Endothelial cell (in vitro differentiated cells): ENCODE measurements at places on chromosomes 12 and 14.
A peak's percentile ranks its signal among the peaks of the same experiment; 100 is the strongest.

DNA sequence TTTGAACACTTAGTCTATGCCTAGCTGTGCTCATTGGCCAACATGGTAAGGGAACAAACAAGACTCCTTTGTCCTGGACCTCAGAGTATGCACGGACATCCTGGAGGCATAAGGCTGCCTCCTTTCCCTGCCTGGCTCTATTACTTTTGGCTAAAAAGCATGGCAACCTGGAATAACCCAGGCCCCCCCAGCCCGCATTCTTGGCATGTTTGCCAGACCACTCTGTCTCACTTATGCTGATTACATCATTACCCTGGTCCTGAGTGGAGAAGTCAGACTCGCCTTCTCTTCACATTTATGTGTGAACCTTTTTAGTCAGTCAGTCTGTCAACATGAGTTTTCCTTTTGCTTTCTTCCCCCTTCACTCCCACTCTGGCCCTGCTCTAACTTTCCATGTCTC is 58.0 kb upstream of the ELK3 start:
- peaks cover 3% of the 10 kb centered on the region for H3K36me3 ChIP-seq
- no peak overlapping the region for H3K4me3 ChIP-seq
- peaks cover 12% of the 10 kb centered on the region for H3K27me3 ChIP-seq
- peak overlapping the region; percentile 62 for H3K27ac ChIP-seq
- DNase-seq, result no peak

DNA sequence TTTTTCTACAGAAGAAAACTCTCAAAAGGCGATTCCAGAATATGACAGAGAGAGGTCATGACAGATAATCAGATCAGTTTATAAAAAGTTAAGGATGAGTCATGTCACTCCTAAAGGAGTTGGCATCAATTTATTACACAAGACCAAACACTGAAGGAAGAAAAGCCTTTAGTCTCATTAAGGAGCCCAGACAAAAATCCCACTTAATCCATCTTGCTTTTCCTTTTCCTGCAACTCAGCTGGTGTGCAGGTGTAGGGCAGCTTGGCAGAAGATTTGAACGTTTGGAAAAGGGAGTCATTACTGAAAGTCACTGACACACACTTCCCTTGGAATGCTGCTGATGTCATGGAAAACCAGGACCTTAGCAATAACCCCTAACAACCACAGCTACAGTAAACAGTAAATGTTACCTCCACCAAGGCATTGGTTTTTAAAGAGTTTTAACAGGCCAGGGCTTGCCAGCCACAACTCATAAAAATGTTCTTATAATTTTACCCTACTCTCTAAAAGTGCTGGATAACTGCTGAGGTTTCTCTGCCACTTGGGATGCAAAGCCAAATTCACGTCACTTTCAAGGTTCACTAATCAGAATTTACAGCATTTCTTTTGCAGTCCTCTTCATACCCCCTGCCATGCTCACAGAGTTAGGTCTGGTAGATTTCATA is 320.6 kb downstream of the RAD51B start:
- no peaks in the 10 kb centered on the region for H3K27me3 ChIP-seq
- H3K4me1 ChIP-seq, result peaks cover 17% of the 10 kb centered on the region
- H3K4me3 ChIP-seq, result no peak overlapping the region
- H3K27ac ChIP-seq, result peak overlapping the region; percentile 68

- peaks cover 2% of the 10 kb centered on the region for H3K27me3 ChIP-seq
- no peaks in the 10 kb centered on the region for H3K36me3 ChIP-seq
- H3K4me1 ChIP-seq, result no peaks in the 10 kb centered on the region
- no peak overlapping the region for H3K4me3 ChIP-seq
Observed at GRCh38 chr14:86712176-86712575, 1182.2 kb downstream of the FLRT2 start.

GRCh38 chr14:22178333-22178839 is 410.6 kb downstream of the DAD1 start:
- H3K27ac ChIP-seq, result peak overlapping the region; percentile 49
- H3K4me3 ChIP-seq, result no peak overlapping the region
- no peak for DNase-seq
- no peaks in the 10 kb centered on the region for H3K27me3 ChIP-seq
- peaks cover 30% of the 10 kb centered on the region for H3K4me1 ChIP-seq
- H3K36me3 ChIP-seq, result no peaks in the 10 kb centered on the region

- no peak overlapping the region for H3K27ac ChIP-seq
- H3K27me3 ChIP-seq, result peaks cover 13% of the 10 kb centered on the region
- no peak for DNase-seq
- peaks cover 6% of the 10 kb centered on the region for H3K4me1 ChIP-seq
- H3K4me3 ChIP-seq, result no peak overlapping the region
- no peaks in the 10 kb centered on the region for H3K36me3 ChIP-seq
Observed at GRCh38 chr12:124276337-124276736, 18.6 kb upstream of the RFLNA start.

DNA sequence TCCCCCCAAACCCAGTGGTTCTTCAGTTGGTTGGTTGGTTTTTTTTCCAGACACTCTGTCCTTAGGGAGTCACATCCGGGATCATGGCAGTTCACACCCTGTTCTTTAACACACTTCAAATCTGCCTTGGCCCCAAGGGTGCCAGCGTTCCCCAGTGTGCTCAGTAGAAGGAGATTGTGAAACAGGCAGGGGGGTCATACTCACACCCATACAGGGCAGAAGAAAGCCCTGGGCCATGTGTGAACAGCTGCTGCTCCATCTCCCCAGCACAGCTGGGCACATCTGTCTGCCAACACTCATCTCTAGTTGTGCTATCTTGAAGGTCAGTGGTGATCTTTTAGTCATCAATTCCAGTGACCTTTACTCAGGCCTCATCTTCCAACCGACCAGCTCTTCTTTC is 64.4 kb upstream of the FUT8 start:
- no peak overlapping the region for H3K4me3 ChIP-seq
- H3K27ac ChIP-seq, result no peak overlapping the region
- no peaks in the 10 kb centered on the region for H3K27me3 ChIP-seq
- no peaks in the 10 kb centered on the region for H3K36me3 ChIP-seq

GRCh38 chr14:74271365-74271764 is 31.4 kb downstream of the ABCD4 start:
- DNase-seq, result no peak
- no peak overlapping the region for H3K4me3 ChIP-seq
- no peaks in the 10 kb centered on the region for H3K36me3 ChIP-seq
- peaks cover 3% of the 10 kb centered on the region for H3K4me1 ChIP-seq

DNA sequence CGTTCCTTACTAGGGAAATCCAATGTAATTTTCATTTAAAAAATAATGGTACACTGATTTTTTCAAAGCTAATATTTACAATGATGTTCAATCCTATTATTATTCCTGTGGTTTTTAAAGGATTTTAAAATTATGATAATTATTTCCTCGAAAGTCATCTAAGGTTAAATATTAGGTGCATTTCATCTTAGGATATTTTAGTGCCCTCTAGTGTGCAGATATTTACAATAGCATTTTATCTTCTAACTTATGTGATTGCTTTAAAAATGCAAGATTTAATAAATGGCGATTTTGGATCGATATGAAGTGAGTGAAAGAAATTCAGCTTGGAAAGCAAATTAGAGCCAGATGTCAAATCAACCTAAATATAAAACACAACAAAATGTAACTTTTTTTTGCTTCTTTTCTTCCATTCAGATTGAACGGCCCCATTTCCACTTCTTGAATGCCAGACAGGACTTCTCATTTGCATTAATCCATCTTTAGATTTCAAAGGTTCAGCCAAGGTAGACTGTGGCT is 293.5 kb downstream of the SLC6A15 start:
- no peak overlapping the region for H3K27ac ChIP-seq
- DNase-seq, result no peak
- H3K4me3 ChIP-seq, result no peak overlapping the region
- no peaks in the 10 kb centered on the region for H3K4me1 ChIP-seq
- H3K36me3 ChIP-seq, result no peaks in the 10 kb centered on the region

DNA sequence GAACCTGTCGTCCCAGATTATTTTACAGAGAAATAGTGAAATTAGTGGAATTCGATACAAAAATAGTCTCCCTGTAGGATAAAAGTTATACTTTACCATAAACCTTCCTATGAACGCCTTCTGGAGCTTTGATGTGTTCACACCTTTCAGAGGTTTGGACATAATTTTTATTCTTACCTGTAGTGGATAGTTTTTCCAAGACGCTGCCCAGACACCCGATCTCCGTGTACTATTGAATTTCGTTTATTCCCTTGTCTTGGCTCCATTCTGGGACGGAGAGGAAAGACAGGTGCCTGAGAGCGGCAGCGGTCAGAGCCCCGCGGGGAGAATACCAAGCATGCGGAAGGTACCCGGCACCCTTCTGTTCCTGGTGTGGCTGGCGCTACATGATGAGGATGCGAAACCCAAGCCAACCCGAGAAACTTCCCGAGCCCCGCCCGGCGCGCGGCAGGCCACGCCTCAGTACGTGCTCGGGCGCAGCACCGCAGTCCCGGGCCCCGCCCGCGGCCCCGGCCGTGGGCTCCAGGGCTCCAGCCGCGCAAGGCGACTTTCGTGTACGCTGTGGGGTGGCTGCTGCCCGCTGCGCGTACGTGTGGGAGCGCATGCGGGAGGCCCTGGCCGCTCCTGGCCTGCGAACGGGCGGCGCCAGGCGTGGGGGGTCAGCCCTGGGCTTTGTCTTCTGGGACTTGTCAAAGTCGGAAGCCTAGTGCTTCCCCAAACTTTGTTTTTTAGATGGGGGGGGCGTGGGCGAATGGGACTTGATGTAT is 11.3 kb upstream of the SNAPC1 start:
- H3K27me3 ChIP-seq, result peaks cover 3% of the 10 kb centered on the region
- peaks cover 2% of the 10 kb centered on the region for H3K4me1 ChIP-seq
- H3K27ac ChIP-seq, result no peak overlapping the region
- peak overlapping the region; percentile 71 for H3K4me3 ChIP-seq

- peaks cover 9% of the 10 kb centered on the region for H3K36me3 ChIP-seq
- no peak overlapping the region for H3K4me3 ChIP-seq
- no peak overlapping the region for H3K27ac ChIP-seq
- no peak for DNase-seq
Observed at GRCh38 chr12:1851151-1851701, 30.9 kb downstream of the LRTM2 start.

DNA sequence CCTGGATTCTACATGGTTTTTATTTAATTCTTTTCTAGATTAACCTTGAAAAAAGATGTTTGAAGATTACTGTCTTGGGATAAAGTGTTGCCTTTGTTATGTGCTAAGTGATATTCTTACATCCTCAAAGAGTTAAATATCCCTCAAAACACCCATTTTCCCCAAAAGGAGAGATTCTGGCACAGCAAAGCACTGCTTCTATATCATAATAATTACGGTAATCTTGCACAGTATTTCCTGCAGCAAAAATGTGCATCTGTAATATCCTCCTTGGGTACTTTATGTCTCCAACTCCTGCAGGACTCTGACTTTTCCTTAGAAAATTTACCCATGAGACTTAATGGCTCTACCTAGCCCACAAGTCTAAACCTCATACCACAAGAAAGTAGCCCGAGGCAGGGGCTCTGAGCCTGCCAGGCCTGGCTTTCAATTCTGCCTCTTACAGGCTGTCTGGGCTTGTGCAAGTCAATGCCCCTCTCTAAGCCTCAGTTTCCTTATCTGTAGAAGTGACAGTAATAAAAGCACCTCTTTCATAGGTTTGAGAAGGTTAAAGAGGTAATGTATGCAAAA is 45.8 kb downstream of the SVOP start:
- DNase-seq, result no peak
- no peak overlapping the region for H3K4me3 ChIP-seq
- no peaks in the 10 kb centered on the region for H3K4me1 ChIP-seq
- H3K36me3 ChIP-seq, result peaks cover 3% of the 10 kb centered on the region

DNA sequence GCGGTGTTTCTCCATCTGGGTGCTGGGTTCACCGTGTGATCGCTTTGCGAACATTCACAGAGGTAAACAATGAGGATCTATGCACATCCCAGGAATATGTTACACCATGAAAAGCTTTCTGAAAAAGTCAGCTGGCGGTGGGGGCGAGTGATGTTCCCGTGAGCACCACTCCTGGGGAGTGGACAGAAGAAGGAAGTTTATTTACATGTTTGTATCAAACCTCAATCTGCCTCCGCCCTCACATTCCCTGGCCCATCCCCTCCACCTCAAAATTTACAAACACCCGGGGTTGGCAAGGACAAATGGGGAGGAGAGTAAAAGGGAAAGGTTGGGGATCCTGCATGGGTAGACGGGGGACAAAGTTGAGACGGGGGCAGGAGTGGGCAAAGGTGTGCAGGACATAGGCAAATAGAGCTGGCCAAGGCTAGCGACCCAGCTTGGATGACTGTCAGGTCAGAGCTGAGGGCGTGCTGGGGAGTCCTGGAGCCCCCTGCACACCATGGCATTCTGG is 6.9 kb downstream of the TNFRSF1A start:
- DNase-seq, result no peak
- peaks cover 37% of the 10 kb centered on the region for H3K36me3 ChIP-seq
- peaks cover 34% of the 10 kb centered on the region for H3K4me1 ChIP-seq
- H3K4me3 ChIP-seq, result peak overlapping the region; percentile 51

- peaks cover 8% of the 10 kb centered on the region for H3K4me1 ChIP-seq
- no peak overlapping the region for H3K27ac ChIP-seq
- H3K4me3 ChIP-seq, result no peak overlapping the region
Observed at GRCh38 chr12:57262126-57262822, 11.3 kb upstream of the STAC3 start.

GRCh38 chr14:105478398-105479251 is 4.0 kb downstream of the CRIP2 start:
- H3K4me3 ChIP-seq, result no peak overlapping the region
- H3K27ac ChIP-seq, result no peak overlapping the region
- peaks cover 3% of the 10 kb centered on the region for H3K36me3 ChIP-seq
- H3K4me1 ChIP-seq, result peaks cover 17% of the 10 kb centered on the region

- H3K36me3 ChIP-seq, result peaks cover 6% of the 10 kb centered on the region
- DNase-seq, result no peak
- H3K27me3 ChIP-seq, result peaks cover 5% of the 10 kb centered on the region
- H3K27ac ChIP-seq, result no peak within 1 kb of the TSS
Observed at GRCh38 chr12:10849425-10849878, at the start of gene PRR4. Gene PRR4 (minus strand): TSS chr12:10849475. CDS start chr12:10849437, 38 bp downstream.

DNA sequence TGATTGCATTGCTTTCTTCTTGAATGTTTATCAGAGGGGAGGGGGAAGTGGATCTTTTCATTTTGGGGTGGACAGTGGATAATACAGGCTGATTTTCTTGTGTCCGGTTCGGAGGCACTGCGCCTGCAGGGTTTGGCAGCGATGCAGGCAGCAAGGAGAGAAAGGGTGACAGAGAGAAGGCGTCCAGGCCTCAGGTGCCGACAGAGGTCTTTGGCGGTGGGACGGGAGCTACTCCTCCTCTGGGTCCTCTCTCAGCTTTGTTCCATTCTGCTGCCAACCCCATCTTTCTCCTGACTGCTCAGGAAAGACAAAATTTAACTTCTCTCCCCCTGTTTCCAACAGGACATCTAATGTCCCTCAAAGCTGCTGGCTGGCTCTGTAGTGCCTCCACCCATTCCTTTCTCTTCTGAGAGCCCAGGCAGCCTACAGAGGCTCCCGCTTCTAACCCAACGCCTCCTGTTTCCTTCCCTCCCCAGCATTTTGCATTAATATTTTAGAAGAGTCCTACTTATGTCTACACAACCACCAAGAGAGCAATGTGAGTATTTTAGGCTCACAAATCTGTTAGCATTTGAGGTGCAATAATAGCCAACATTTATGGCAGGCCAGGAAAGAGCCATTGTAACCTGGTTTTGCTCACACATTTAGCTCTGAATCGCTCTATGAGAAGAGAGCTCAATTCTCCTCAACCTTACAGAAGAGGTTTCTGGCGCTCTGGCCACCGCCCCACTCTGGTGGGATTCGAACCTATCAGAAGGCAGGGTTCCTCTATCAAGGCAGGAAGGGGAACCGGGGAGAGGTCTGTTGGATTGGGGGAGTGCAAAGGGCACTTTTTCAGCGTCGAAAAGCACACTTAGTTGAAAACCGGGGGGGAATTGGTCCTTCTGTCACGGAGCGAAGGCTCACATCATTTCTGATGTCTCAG is 7.1 kb upstream of the TBX5 start:
- no peaks in the 10 kb centered on the region for H3K36me3 ChIP-seq
- peaks cover 38% of the 10 kb centered on the region for H3K4me1 ChIP-seq

GRCh38 chr14:76306131-76306530 is 69.8 kb upstream of the ESRRB start:
- no peak overlapping the region for H3K4me3 ChIP-seq
- no peaks in the 10 kb centered on the region for H3K36me3 ChIP-seq
- peaks cover 6% of the 10 kb centered on the region for H3K27me3 ChIP-seq
